ENCODE measurements at places on chromosomes 2 and 18. TPM values are rescaled to one million over a fixed set of nuclear protein-coding genes. Genes with fewer than 3 reads are reported as not detected.

- DNase-seq: no peak
These were observed 8.3 kb downstream of the EHBP1 start for GRCh38 chr2:62713837-62714236.

- no peak for DNase-seq
These were observed 70.8 kb downstream of the INPP4A start for GRCh38 chr2:98515250-98515991.

GRCh38 chr2:12716032-12716281 is 779 bp upstream of the TRIB2 start:
- peak; percentile 85 for DNase-seq

DNA sequence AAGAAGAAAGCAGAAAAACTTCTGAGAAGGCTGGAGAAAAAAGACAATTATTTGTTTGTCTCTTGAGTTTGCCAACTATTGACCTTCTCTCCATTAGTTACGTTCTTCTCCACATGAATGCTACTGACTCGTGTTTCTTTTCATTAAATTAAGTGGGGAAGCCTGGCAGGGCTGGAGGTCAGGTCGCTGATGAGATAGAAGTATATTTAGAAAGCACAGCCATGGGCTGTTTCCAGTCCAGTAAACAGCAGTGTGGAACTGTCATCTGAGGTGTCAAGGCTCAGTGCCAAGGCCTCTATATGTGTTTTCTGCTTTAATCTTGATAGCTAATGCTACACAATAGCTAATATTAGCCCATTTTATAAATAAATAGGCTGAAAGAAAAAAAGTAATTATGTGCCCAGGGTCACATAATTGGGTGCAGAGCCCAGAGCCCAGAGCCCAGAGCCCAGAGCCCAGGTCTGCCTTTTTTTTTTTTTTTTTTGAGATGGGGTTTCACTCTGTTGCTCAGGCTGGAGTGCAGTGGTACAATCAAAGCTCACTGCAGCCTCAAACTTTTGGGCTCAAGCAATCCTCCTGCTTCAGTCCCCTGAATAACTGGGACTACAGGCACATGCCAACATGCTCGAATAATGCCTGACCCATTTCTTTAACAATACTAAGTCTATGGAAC is 6.3 kb downstream of the MSGN1 start:
- DNase-seq: peak; percentile 55

DNA sequence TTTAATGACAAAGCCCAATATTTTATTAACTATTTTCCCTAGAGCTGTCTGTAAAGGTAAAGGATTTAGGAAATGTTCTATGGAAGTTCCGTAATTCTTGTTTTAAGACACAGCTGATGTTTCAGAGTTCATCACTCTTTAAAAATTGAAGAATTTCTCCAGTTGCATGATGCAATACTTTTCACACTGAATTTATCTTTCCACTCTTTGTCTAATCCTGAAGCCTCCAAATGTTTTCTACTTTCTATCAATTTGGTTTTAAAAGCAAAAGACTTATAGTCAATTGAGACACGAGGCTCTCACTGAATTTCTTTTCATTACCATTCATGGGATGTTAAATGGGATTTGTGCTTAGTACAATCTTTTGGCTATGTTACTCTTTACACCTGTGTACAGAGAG is 223.2 kb downstream of the TDRD15 start:
- DNase-seq: no peak

- no peak for DNase-seq
These were observed 29.0 kb downstream of the GRHL1 start for GRCh38 chr2:9980520-9980919.

GRCh38 chr2:224925810-224926100 is 116.5 kb downstream of the DOCK10 start:
- DNase-seq: no peak

- DNase-seq: no peak
These were observed 81.0 kb upstream of the TMEM17 start for GRCh38 chr2:62586981-62587380.

DNA sequence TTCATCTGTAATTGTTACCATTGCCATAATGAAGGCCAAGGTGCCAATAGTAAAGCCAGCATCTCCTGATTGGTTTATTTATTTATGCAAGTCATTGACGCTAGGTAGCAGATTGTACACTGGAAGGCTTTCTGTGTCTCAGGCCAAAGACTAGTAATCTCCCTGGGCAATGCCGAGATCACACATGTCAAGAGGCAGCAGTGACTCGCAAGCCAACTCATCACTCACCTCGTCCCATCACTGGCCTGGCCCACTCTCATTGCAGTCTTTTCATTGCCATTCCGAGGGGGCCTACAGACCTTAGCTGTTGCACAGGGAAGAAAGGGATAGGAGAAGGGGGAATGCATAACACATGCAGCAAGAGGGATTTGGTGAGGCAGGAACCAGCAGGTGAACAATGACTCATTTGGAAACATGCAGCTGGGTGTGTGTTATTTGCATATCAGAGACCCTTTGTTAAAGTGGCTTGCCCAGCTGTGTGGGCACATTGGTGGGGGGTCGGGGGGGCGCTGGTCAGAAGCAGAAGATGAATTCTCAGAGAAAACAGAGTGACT is 448.7 kb upstream of the HNRNPA3 start:
- DNase-seq: no peak

DNA sequence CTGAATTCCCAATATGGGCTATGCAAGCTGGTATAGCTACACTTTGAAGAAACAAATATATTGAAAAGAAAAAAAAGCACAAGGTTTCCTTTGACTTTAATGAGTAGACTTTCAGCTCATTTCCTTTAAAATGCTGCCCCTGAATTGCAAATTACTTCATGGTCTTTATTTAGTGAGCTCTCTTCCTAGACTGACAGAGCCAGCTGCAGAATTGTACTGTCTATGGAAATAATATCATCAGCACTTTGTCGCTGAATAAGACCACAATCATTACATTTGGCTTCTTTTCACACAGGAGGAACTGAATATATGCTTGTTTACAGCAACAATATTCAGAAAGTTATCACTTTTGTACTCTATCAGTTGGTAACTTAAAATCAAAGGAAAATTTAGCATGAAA is 41.7 kb downstream of the ARL5A start:
- peak; percentile 93 for DNase-seq

DNA sequence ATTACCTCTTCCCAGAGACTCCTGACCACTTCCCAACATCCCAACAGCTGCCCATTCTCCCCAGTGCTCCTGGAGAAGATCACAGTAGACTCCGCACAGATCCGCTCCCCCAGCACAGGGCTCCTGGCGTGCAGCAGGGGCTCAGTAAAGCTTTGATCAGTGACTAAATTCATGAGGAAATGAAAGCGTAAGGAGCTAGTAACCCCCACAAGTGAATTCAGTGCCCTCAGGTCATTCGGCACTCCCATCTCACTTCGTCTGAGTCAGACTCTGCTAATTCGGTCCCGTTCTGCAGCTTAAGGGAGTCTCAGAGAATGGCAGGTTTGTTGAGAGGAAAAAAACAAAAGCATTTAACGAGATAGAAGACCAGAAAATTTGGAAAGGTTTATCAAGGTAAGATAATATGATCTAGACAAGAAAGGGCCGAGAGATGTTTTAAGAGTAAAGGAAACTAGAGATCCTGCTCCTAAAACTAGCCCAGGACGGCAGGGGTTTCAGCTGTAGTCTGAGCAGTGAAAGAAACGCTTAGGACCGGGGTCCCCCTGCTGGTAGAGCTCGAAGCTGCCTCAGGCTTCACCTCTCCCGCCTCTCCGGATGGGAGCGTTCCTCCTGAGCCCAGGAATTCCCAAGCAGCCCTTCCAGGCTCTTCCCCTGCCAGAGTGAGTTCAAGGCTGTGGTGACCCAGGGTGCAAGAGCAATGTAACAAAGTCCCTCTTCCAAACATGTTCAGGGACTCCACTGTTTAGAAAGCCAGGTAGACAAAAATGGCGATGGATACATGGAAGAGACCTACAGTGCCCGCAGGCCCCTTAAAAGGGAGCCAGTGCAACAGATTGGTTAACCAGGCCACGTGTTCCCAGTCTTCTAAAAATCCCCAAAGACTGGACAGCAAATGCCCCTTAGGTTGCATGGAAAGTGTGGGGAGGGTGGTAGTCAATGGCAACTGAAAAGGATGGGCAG is 127.3 kb downstream of the DNER start:
- DNase-seq: peak; percentile 91

- DNase-seq: no peak
These were observed 4.6 kb downstream of the CD8A start for GRCh38 chr2:86786001-86786536.

DNA sequence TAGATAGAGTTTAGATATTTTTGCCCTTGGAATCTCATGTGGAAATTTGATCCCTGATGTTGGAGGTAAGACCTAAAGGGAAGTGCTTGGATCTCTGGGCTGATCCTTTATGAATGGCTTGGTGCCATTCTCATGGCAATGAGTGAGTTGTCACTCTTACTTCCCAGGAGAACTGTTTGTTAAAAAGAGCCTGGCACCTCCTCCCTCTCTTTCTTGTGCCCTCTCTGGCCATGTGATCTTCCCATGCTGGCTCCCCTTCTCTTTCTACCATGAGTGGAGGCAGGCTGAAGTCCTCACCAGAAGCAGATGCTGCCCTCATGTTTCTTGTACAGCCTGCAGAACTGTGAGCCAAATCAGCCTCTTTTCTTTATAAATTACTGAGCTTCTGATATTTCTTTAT is 276.9 kb downstream of the ZNF804A start:
- no peak for DNase-seq

- no peak for DNase-seq
These were observed 138.7 kb upstream of the CTDP1 start for GRCh38 chr18:79540904-79541282.

DNA sequence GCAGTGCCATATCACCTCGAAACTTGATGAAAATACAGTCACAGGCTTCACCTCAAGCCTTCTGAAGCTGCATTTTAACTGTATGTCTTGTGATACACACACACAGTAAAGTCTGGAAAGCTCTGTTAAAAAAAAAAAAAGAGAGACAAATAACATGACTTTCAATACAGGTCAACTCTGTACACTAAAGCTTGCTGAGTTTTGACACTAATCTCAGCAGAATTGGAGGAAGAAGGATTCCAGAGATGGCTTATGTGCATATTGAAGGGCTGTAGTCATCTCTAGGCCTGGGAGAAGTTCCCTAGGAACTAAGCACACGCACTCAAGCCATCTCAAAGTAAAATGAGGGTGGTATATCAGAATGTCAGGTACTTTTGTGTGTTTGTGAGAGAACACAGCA is 875.1 kb downstream of the EPHA4 start:
- no peak for DNase-seq

DNA sequence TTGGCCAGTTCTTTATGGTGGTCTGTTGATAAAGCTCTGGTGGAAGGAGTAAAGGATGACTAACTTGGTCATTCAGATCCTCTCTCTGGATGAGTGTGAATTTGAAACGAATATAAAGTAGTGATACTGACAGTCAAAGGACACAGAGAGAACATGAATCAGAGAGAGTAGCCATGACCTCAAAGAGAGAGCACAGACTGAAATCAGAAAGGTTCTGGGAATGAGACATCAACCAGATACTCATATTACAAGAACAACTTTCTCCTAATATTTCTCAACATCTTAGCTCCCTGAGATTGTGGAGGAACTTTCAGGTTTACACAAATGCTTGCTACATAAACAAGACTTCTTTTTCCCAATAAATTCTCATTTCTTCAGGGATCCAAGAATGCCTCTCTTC is 849.1 kb upstream of the CHAC2 start:
- DNase-seq: no peak

The GRHL1 gene
- 50.3 TPM for total RNA-seq

The DLGAP1 gene
- 4.4 TPM for total RNA-seq

The UBR3 gene
- total RNA-seq: 170 TPM

The TSPYL6 gene
- 0.21 TPM for total RNA-seq

The ADCY3 gene
- 27.1 TPM for total RNA-seq

The FBLN7 gene
- total RNA-seq: 9.5 TPM

The TBR1 gene
- not detected for total RNA-seq

The ZAP70 gene
- 3.7 TPM for total RNA-seq

The MBD1 gene
- total RNA-seq: 68.7 TPM

The TCF7L1 gene
- total RNA-seq: 11.1 TPM

The STARD6 gene
- total RNA-seq: not detected

The ANKRD30B gene
- not detected for total RNA-seq

The PPP1CB gene
- 352 TPM for total RNA-seq

The FRZB gene
- total RNA-seq: 38.0 TPM

Measured in tongue (tissue), 3 donors.